T-helper 2 cell treated with Interferon-gamma antibody and Interleukin-4, amounts not matched to agents 5 μg/mL and 100 μg/mL, for 36 hours (primary cell): ENCODE measurements at places on chromosomes 1 and 21.

- DNase-seq: peak; percentile 66
- H3K27ac ChIP-seq: no peak overlapping the region
- H3K4me3 ChIP-seq: no peak overlapping the region
- peaks cover 11% of the 10 kb centered on the region for H3K4me1 ChIP-seq
- peaks cover 11% of the 10 kb centered on the region for H3K36me3 ChIP-seq
- no peaks in the 10 kb centered on the region for H3K27me3 ChIP-seq
These were observed 54.3 kb downstream of the ADARB1 start for GRCh38 chr21:45128613-45129188.

GRCh38 chr1:10823000-10823401 is 26.6 kb upstream of the CASZ1 start:
- no peak overlapping the region for H3K4me3 ChIP-seq
- no peak overlapping the region for H3K27ac ChIP-seq

GRCh38 chr1:93598396-93598795 is 83.2 kb downstream of the BCAR3 start:
- no peaks in the 10 kb centered on the region for H3K36me3 ChIP-seq
- no peak overlapping the region for H3K27ac ChIP-seq
- H3K4me3 ChIP-seq: no peak overlapping the region
- no peaks in the 10 kb centered on the region for H3K4me1 ChIP-seq
- DNase-seq: no peak

- peaks cover 22% of the 10 kb centered on the region for H3K27me3 ChIP-seq
- H3K36me3 ChIP-seq: no peaks in the 10 kb centered on the region
- H3K4me3 ChIP-seq: no peak overlapping the region
- peaks cover 4% of the 10 kb centered on the region for H3K4me1 ChIP-seq
These were observed 108.0 kb upstream of the DPYD start for GRCh38 chr1:98028800-98029199.

GRCh38 chr1:171310661-171311087 is 3.3 kb upstream of the FMO4 start:
- H3K27ac ChIP-seq: no peak overlapping the region
- no peaks in the 10 kb centered on the region for H3K36me3 ChIP-seq
- no peak overlapping the region for H3K4me3 ChIP-seq
- DNase-seq: no peak

- H3K4me3 ChIP-seq: peak overlapping the region; percentile 30
- DNase-seq: no peak
- peaks cover 54% of the 10 kb centered on the region for H3K4me1 ChIP-seq
- H3K27me3 ChIP-seq: no peaks in the 10 kb centered on the region
- peaks cover 77% of the 10 kb centered on the region for H3K36me3 ChIP-seq
These were observed 15.6 kb downstream of the TPM3 start for GRCh38 chr1:154176337-154176736.

GRCh38 chr1:219555806-219556205 is 57.1 kb downstream of the ZC3H11B start:
- no peak overlapping the region for H3K4me3 ChIP-seq
- DNase-seq: no peak
- H3K36me3 ChIP-seq: no peaks in the 10 kb centered on the region
- no peak overlapping the region for H3K27ac ChIP-seq

- no peak overlapping the region for H3K27ac ChIP-seq
- peaks cover 15% of the 10 kb centered on the region for H3K27me3 ChIP-seq
- no peak for DNase-seq
- peaks cover 3% of the 10 kb centered on the region for H3K36me3 ChIP-seq
- no peaks in the 10 kb centered on the region for H3K4me1 ChIP-seq
These were observed 46.0 kb upstream of the SLC19A1 start for GRCh38 chr21:45588086-45588825.

DNA sequence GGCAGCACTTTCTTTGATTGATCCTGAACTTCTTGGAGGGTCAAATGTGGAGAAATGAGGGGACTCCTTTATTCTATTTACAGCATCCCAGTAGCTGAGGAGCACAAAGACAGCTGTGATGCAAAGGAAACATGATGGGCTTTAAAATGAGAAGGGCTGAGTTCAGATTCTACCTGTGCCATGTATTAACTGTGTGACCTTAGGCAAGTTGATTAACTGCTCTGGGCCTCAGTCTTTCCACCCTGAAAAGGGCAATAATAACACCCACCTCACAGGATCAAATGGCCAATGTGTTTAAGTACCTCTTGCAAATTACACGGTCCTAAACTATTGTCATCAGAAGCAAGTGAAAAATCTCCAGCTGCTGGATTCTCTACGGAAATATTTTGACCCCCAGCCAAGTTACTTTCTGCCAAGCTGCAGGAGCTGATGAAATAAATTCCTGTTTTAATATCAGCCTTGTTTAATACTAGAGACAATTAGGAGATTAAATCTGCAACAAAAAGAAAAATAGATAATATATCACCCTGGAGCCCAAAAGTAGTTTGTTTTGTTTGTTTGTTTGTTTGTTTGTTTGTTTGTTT is 15.7 kb downstream of the TMEM81 start:
- H3K4me3 ChIP-seq: no peak overlapping the region
- no peaks in the 10 kb centered on the region for H3K36me3 ChIP-seq
- DNase-seq: no peak
- no peaks in the 10 kb centered on the region for H3K27me3 ChIP-seq
- H3K27ac ChIP-seq: no peak overlapping the region
- H3K4me1 ChIP-seq: no peaks in the 10 kb centered on the region

- no peaks in the 10 kb centered on the region for H3K36me3 ChIP-seq
- peaks cover 2% of the 10 kb centered on the region for H3K27me3 ChIP-seq
- DNase-seq: no peak
- no peak overlapping the region for H3K27ac ChIP-seq
- H3K4me1 ChIP-seq: no peaks in the 10 kb centered on the region
These were observed 17.1 kb downstream of the TP73 start for GRCh38 chr1:3669421-3669821.

- no peaks in the 10 kb centered on the region for H3K27me3 ChIP-seq
- H3K27ac ChIP-seq: no peak overlapping the region
These were observed 16.3 kb downstream of the MAP3K7CL start for GRCh38 chr21:29146726-29147125.

- no peak overlapping the region for H3K4me3 ChIP-seq
- peaks cover 6% of the 10 kb centered on the region for H3K27me3 ChIP-seq
- no peaks in the 10 kb centered on the region for H3K4me1 ChIP-seq
These were observed 36.9 kb upstream of the POU3F1 start for GRCh38 chr1:38083541-38083940.

GRCh38 chr1:24930260-24931145 is at the start of gene RUNX3:
Gene RUNX3, minus strand, starts transcription at chr1:24930276. Its CDS starts 408 bp downstream, at chr1:24929868.
- no peaks in the 10 kb centered on the region for H3K27me3 ChIP-seq
- H3K4me1 ChIP-seq: peaks cover 43% of the 10 kb centered on the region
- H3K27ac ChIP-seq: peak within 1 kb of the TSS; percentile 83
- DNase-seq: peak; percentile 92

DNA sequence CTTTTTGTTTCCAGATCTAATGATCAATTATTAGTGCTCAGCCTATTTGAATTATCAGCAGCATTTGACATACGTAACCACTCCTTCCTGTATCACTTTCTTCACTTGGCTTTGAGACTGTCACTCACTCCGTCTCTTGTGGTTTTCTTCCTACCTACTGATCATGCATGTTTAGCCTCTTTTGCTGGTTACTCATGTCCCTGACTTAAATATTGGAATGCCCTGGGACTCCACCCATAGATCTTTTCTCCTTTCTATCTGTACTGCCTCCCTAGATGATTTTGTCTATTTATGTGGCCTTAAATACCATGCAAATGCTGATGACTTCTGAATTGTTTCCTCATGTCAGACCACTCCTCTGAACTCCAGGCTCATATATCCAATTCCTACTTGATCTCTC is 57.7 kb upstream of the PDE4B start:
- no peak overlapping the region for H3K27ac ChIP-seq
- H3K4me1 ChIP-seq: no peaks in the 10 kb centered on the region
- H3K4me3 ChIP-seq: no peak overlapping the region
- DNase-seq: no peak

DNA sequence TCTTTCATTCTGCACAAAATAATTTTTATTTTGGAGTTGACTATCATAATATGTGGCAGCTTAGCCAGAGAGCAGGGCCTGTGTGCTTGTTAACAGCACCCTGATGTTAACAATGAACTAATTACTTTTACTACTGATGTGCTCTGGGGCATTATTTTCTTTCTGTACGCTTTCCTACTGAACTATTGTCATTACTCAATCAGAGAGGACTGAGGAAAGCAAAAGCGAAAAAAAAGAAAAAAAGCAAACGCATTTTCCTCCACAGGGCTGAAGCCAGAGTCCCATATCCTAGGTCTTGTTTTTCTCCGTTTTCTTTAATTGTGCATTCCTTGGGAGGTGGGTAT is 221.2 kb downstream of the TTLL7 start:
- H3K4me1 ChIP-seq: no peaks in the 10 kb centered on the region
- no peaks in the 10 kb centered on the region for H3K27me3 ChIP-seq
- H3K4me3 ChIP-seq: no peak overlapping the region
- H3K36me3 ChIP-seq: no peaks in the 10 kb centered on the region

DNA sequence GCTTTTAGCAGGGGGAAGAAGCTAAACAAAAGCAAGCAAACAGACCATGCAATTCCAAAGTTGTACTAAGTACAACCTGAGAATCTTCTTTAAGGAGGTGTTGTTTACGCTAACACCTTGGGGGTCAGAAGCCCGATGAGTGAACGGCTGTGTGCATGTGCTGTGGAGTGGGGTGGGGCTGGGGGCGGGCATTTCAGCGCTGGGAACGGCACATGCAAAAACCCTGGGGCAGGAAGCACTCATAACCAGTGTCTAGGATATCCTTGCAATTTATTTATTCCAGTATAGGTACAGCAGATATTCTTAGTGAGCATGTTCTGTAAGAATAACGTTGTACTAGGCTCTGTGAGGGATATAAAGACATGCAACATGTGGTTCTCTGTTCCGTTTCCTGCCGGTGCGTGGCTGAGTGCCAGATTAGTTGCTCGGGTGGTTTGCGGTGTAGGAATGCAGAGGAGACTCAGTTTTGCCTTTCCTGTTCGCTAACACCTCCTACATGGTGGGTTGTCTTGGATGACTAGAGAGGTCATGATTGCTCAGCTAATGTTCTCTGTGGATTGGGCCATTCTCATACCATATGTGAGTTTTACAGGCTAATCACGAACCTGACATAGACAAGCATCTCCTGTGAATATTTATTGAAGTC is 3.7 kb downstream of the FASLG start:
- peaks cover 24% of the 10 kb centered on the region for H3K36me3 ChIP-seq
- H3K27me3 ChIP-seq: no peaks in the 10 kb centered on the region
- peak; percentile 93 for DNase-seq
- H3K4me1 ChIP-seq: peaks cover 62% of the 10 kb centered on the region
- H3K4me3 ChIP-seq: peak overlapping the region; percentile 59

DNA sequence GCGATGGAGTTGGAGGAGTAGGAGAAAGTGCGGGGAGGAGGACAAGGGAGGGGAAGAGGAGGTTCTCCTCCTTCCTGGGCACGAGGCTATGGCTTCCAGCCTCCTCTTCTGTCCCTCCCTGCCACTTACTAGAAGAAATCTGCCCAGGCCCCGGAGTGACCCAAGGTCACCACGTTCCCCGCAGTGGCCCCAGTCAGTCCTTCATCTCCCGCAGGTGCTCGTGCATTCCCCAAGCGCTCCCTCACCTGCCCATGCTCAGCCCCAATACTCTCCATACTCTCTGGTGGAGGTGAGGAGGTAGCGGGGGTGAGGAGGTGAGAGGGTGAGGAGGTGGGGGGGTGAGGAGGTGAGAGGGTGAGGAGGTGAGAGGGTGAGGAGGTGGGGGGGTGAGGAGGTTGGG is 85.4 kb downstream of the CCDC185 start:
- no peak overlapping the region for H3K4me3 ChIP-seq
- no peak overlapping the region for H3K27ac ChIP-seq
- peaks cover 31% of the 10 kb centered on the region for H3K27me3 ChIP-seq
- no peaks in the 10 kb centered on the region for H3K36me3 ChIP-seq

DNA sequence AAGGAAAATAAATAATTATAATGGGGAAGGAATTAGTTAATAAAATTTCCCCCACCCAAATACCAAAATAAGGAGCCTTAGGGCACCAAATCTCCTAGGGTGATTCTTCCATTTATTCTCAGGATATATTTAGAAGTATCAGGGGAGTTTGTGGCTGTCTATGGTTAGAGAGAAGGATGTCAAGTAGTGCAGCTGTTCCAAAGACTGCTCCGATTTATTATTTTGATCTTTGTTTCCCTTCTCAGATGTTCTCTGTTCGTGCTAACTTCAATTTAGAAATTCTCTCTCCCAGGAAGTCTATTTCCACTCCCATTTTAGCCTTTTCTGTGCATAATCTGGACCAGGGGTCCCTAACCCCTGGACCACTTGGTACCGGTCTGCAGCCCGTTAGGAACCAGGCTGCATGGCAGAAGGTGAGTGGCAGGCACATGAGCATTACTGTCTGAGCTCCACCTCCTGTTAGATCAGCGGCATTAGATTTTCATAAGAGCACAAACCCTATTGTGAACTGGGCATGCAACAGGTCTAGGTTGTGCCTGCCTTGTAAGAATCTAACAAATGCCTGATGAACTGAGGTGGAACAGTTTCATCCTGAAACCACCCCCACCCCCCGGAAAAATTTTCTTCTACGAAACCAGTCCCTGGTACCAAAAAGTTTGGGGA is 9.3 kb upstream of the MAST2 start:
- peaks cover 26% of the 10 kb centered on the region for H3K27me3 ChIP-seq
- no peak overlapping the region for H3K4me3 ChIP-seq
- H3K27ac ChIP-seq: no peak overlapping the region
- peaks cover 2% of the 10 kb centered on the region for H3K4me1 ChIP-seq

- no peak overlapping the region for H3K4me3 ChIP-seq
- no peaks in the 10 kb centered on the region for H3K4me1 ChIP-seq
- H3K27me3 ChIP-seq: no peaks in the 10 kb centered on the region
- no peak overlapping the region for H3K27ac ChIP-seq
- H3K36me3 ChIP-seq: no peaks in the 10 kb centered on the region
These were observed 260.0 kb upstream of the BEND5 start for GRCh38 chr1:49036700-49037099.

- no peak overlapping the region for H3K4me3 ChIP-seq
- no peaks in the 10 kb centered on the region for H3K36me3 ChIP-seq
- H3K4me1 ChIP-seq: peaks cover 6% of the 10 kb centered on the region
- DNase-seq: no peak
These were observed 17.7 kb downstream of the CBR1 start for GRCh38 chr21:36087362-36088138.

DNA sequence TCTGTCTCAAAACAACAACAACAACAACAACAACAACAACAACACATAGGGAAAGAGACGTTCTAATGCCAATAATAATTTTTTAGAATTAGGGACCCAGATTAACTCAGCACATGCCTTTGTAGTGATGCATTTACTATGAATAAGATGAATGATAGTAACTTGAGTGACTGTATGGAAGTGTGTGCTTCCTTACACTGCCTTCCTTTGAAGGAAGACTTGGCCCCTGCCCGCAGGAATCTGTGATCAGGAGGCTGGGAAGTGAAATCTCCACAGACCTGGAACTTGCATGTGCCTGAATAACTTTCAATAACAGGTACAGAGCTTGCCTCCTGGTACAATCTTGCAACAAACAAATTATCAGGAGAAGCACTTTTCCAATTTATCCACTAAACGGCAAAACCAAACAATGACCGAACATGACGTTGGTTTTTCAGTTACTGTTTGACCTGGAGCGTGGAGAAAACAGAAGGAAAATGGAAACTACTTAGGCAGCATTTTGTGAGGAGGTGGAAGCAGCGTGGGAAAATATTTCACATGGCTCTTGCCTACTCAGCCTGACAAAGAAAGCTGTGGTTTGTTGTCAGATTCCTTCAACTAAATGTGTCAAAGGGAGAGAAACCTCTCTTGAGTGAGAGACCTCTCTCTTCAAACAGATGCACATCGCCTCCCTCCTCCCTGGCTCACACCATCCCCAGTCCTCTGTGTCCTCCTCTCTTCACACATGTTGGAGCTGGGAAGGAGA is 10.1 kb upstream of the ABCA4 start:
- H3K4me1 ChIP-seq: no peaks in the 10 kb centered on the region
- DNase-seq: no peak
- H3K36me3 ChIP-seq: no peaks in the 10 kb centered on the region
